Stimulated activated CD4-positive, alpha-beta T cell treated with anti-CD3 and anti-CD28 coated beads, Interleukin-12 subunit alpha, Interleukin-12 subunit beta, amount 100 ng/mL, for 4 hours (primary cell): ENCODE measurements at places on chromosomes 12 and 14.

- DNase-seq = no peak
Measured at GRCh38 chr14:71616013-71616412, 316.2 kb upstream of the RGS6 start.

GRCh38 chr12:106974511-106974910 lies 12.4 kb downstream of the MTERF2 start:
- no peak for DNase-seq

GRCh38 chr14:91998667-91999570 lies 40.9 kb downstream of the TRIP11 start:
- DNase-seq = no peak

DNA sequence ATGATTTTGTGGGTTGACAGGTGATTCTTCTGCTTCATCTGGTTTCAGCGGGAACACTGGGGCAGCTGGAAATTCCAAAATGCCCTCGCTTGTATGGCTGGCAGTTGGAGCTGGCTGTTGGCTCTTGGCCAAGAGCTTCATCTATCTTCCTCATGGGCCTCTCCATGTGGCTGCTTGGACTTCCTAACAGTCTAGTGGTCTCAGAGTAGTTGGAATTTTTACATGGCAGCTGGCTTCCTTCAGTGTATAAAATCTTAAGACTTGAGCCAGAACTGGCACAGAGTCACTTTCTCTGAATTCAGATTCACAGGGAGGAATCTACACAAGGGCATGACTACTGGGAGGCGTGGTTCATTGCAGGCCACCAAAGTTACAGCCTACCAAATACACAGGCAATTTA lies 204.9 kb upstream of the RMST start:
- DNase-seq = no peak

- DNase-seq = no peak
Measured at GRCh38 chr14:79602742-79603141, 608.6 kb downstream of the DIO2 start.

GRCh38 chr12:54385251-54385914 lies 850 bp upstream of the ZNF385A start:
- DNase-seq = no peak

- DNase-seq = no peak
Measured at GRCh38 chr12:99898645-99899044, 86.1 kb downstream of the ANKS1B start.

DNA sequence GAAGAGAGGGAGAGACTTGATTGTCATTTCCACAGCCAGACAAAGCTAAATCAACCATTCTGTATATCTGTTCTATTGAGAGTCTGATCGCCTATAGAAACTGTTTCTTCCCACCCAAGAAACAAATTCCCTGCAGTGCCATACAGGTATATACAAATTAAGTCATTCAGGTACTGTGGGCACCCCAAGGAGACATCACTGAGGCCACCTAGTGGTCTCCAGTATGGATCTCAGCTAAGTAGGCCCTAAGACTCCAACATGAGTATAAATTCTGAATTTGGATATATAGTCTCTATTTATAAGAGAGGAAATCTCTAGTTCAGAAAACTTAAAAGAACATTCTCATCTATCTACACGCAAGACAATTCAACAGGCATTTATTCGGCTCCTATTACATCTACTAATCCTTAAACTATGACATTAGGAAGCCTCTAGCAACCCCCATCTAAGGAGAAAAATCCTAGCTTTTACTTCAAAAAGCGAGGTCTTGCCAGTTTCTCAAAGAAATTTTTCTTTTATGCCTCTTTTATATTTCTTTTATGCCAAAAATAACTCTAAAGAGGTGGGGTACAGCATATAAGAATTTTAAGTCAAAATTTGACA lies 62.6 kb downstream of the DCAF5 start:
- DNase-seq = peak; percentile 8

DNA sequence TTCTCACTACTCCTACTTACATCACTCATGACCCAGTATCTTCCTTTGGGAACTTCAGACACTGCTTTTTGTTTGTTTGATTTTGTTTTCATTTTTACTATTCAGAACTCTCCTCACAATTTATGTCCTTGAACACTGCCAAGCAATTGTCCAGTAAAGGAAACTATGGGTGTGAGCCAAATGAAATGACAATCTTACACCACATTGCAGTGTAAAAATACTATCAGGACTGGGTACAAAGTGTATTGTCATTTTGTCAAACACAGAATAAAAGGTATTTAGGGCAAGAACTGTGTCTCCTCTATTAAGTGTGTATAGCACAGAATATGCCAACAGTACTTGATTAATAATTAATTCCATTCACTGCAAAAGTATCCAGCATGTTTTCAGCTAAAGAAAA lies 199.3 kb downstream of the ALG10B start:
- DNase-seq = no peak

- peak; percentile 17 for DNase-seq
Measured at GRCh38 chr14:61188978-61189808, 91.9 kb downstream of the TMEM30B start.

DNA sequence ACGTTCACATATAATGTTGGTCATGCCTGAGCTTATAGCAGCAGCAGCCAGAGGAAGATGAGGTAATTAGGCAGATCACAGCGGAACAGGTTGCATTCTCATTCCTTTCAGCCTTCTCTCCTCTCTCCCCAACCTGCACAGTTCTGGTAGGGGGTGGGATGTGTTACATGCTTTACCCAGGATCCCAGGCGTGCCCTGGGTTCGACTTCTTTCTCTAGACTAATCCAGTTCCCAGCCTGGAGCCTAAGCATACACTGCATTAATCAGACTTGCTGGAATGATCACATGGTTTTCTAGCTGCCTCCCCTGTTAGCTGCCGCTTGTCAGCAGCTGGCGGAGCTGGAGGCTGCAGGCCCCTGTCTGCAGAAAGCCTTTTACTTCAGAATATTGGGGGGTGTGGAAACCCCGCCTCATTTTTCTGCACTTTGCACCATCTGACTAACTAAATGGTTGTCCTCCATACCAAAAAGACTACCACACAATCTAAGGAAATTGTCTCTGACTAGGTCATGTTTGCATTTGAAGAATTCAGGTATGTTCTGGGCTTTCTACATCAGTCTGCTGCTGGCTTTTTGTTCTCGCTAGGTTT lies 46.0 kb upstream of the EVL start:
- DNase-seq = no peak

GRCh38 chr14:104206281-104206904 lies 68.0 kb downstream of the KIF26A start:
- DNase-seq = no peak

GRCh38 chr12:92468358-92469020 lies 234.3 kb upstream of the PLEKHG7 start:
- no peak for DNase-seq

GRCh38 chr12:29709496-29710040 lies 74.2 kb downstream of the TMTC1 start:
- DNase-seq = no peak

GRCh38 chr12:96258104-96258961 lies 64.2 kb downstream of the ELK3 start:
- DNase-seq = no peak

DNA sequence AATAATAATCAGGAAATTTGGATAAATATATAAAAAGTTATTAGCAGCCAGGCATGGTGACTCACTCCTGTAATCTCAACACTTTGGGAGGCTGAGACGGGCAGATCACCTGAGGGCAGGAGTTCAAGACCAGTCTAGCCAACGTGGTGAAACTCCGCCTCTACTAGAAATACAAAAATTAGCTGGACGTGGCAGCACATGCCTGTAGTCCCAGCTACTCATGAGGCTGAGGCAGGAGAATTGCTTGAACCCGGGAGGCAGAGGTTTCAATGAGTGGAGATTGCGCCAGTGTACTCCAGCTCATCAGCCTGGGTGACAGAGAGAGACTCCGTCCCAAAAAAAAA lies 64.5 kb downstream of the SYT1 start:
- DNase-seq = no peak

- DNase-seq = no peak
Measured at GRCh38 chr12:101327051-101327450, 47.1 kb downstream of the UTP20 start.

- no peak for DNase-seq
Measured at GRCh38 chr12:14577344-14577743, 9.7 kb upstream of the PLBD1 start.

GRCh38 chr12:112810235-112810917 lies 18.8 kb downstream of the RPH3A start:
- no peak for DNase-seq

GRCh38 chr14:78790271-78790670 lies 620.1 kb downstream of the NRXN3 start:
- no peak for DNase-seq

DNA sequence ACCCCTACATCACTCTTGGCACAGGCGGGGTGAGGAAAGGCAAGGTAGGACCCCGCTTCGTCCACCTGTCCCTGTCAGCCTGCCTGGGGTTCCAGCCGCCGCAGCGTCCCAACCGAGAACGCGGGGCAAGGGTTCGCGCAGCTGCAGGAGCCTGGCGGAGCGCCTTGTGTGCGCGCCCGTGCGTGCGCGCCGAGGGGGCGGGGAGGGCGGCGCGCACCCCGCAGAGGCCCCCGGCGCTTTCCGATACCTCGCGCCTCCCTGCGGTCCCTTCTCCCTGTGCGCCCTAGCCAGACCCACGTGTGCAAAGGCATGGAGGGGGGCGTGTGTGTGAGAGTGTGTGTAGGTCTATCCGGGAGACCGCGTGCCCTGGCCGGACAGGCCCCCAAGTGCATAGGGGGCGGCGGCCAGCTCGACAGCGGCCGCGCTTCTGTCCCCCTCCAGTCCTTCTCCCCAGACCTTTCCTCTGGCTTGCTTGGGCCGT lies 122.4 kb downstream of the TSPAN9 start:
- DNase-seq = no peak

DNA sequence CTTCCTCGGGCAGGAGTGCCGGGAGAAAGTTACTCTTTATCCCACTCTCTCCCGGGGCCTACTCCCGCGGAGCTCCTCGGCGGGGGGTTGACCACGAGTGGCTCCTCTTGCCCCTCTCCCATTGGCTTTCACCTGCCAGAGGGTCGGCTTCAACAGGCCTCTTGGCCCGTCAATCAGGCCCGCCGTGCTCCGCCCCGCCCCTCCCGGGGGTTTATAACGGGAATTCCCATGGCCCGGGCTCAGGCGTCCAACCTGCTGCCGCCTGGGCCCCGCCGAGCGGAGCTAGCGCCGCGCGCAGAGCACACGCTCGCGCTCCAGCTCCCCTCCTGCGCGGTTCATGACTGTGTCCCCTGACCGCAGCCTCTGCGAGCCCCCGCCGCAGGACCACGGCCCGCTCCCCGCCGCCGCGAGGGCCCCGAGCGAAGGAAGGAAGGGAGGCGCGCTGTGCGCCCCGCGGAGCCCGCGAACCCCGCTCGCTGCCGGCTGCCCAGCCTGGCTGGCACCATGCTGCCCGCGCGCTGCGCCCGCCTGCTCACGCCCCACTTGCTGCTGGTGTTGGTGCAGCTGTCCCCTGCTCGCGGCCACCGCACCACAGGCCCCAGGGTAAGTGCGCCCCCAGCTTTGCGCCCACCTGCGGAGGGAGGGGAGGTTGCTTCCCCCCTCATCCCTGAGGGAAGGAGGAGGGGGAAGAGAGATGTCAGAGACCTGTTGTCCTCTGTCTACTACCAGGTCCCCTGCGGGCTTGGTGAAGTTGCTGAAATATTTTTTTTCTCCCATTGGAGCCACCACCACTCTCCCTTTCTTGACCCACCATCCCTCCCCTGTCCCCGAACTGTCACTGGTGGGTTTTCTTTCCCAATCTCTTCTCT lies at the start of gene SMOC1:
SMOC1 (plus strand) TSS at position 242 of the 869 bp plus-strand sequence; CDS start at position 505, 263 bp downstream.
- peak; percentile 12 for DNase-seq

DNA sequence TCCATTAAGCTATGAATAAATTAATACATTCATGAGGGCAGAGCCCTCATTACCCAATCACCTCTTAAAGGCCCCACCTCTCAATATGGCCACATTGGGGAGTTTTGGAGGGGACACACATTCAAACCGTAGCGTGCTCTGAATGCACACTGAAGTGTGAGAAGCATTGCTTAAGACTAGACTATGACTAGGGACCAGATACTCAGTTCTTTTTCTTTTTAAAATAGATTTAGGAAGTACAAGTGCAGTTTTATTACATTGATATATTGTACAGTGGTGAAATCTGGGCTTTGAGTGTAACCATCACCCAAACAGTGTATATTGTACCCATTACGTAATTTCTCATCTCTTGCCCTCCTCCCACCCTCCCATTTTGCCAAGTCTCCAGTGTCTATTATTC lies 21.0 kb upstream of the JDP2 start:
- no peak for DNase-seq

GRCh38 chr14:90814806-90815571 lies 1.2 kb downstream of the TTC7B start:
- DNase-seq = no peak

DNA sequence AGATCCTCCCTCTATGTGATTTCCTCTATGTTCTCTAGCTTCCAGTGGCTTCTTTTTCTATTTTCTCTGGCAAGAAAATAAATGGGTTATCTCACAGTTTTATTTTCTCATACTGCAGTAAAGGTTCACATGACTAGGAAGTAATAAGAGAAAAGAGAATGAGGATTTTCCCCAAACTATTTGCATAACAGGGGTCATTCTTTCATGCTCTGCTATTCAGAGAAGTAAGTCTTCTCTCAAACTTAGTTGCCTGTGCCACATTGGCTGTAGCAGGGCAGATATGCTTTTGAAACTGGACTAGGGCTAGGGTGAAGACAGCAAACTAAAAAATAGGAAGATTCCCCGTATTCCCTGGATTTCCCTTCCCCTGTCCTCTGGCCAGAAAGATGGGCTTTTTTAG lies 57.4 kb downstream of the ACSM4 start:
- DNase-seq = no peak

GRCh38 chr12:96361074-96361473 lies 39.2 kb downstream of the CDK17 start:
- DNase-seq = no peak

DNA sequence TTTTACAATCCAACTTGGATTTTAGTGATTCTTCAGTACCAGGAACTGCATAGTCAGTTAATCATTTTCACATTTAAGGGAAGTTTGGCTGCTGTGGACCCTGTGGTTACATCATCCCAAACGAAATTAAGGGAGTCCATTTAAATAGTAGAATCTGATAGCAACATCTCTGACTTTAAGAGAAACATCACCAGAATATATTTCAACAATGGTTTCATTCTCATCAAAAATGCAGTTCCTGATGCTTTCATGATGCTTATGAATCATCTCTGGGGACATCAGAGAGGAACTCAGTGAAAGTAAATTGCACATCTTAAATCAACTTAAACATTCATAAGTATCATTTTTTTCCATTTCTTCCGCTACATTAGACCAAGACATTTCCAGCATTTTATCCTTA lies 1170.7 kb downstream of the FSCB start:
- no peak for DNase-seq

GRCh38 chr14:100159865-100160533 lies 554 bp upstream of the DEGS2 start:
- DNase-seq = no peak

DNA sequence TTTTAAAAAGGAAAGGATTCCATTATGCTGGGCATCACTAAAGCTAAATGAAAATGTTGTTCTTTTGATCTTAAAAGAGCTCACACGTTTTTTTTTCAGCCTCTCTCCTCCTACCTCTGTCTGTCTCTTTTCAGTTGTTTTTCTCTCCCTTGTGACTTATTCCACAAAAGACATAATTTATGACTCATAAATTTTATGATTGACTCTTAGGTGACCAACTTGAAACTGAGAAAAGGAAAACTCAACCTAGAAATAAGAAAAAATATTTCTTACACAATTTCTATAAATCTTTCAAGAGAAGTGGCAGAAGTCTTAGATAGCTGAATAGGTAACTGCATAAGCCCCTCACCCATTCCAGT lies 227.7 kb upstream of the DDHD1 start:
- no peak for DNase-seq

- DNase-seq = no peak
Measured at GRCh38 chr12:4296751-4297150, 23.2 kb downstream of the CCND2 start.

- no peak for DNase-seq
Measured at GRCh38 chr12:42641221-42641885, 51.8 kb upstream of the PRICKLE1 start.
